ENCODE measurements at places on chromosomes 16 and 17.

GRCh38 chr16:10988164-10988803 lies 43.9 kb downstream of the CLEC16A start:
- no peak for DNase-seq

GRCh38 chr17:79907850-79908249 lies 68.6 kb upstream of the CBX4 start:
- no peak for DNase-seq

- DNase-seq, result peak; percentile 62
Observed at GRCh38 chr17:71460943-71461342, 659.9 kb upstream of the SOX9 start.

DNA sequence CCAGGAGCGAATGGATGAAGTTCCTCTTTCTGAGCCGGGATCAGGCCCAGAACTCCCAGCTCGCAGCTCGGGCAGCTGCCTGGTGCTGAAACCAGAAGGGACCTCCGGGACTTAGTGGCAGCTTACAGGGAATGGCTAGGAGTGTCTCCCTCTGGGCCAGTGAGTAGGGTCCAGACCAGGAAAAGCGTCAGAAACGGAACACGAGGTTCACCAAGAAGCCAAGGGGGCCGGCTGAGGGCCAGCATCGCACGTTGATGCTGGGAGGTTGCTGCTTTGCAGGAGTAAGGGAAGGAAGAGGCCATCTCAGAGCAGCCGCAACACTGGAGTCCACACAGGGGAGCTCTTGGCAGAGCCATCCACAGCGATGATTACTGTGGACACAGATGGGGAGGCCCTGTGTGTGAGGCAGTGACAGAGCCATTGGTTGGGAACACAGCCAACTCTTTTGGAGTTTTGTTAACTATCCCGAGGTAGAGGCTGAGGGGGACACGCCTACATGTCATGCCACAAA lies 74.0 kb upstream of the CREBBP start:
- DNase-seq, result no peak

DNA sequence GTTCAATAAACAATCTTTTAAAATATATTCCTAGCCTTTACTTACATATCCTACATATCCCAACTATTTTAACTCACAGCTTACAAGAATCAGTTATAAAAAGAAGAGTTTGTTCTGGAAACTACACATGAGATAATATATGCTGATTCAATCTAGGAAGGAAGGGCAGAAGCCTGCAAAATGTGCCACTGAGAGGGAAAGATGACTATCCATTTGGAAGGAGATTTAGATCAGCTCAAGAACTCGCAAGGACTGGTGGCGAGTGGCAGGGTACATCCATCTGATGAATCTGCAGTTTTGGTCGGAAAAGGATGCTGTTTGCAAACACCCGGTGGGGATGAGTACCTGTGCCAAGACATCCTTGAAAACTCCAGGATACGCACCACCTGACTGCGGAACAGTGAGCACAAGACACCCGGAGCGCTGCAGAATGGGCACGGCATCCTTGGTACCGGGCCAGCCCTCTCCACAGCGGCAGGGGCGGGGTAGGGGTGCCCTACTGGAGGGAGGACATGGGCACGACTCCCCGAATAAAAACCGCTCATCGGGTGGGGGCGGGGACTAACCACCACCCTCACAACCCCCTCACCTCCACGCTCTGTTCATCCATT lies 723 bp downstream of the TRIM37 start:
- DNase-seq, result peak; percentile 38

DNA sequence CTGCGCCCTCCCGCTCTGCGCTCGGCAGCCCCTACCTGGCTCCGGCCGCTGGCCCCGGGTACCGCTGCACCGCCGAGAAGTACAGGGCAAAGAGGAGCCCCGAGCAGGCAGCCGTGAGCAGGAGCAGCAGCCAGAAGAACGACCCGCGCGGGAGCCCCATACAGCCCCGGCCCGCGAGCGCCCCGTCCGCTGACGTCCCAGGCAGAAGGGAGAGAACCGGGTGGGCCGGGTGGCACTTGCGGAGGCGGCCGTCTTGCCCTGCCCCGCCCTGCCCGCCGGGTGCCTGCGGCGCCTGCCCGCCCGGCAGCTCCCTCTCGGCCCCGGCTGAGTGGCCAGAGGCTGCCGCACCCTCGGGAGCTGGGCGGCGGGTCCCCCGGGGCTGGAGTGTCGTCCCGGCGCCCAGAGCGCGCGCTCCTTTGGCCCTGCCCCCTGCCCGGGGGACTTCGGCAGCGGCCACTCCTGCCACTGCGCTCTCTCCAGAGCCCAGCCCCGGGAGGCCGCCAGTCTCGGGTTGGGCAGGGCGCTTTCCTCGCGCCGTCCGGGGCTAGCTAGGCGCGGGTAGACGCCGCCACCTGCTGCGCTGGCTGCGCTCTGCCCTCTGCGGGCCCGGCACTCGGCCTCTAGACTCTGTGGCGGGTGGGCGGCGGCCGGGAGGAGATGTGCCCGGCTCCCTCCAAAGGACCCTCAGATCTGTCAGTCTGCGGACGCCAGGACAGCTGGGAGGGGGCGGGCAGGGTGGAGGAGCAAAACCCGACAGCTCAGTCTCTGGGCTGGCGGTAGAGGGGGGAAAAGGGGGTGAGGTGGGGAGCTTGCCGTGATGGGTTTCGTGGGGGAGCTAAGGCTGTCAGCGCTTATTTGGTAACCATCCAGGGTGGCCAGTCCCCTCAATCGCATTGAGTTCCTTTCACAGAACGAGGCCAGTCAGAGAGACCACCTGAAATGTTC lies at the start of gene ST6GALNAC2:
ST6GALNAC2 (minus strand) TSS at position 212 of the 945 bp plus-strand sequence; CDS start at position 160, 52 bp downstream.
- DNase-seq, result no peak

- DNase-seq, result no peak
Observed at GRCh38 chr17:64335486-64335885, 55.2 kb downstream of the PECAM1 start.

- DNase-seq, result no peak
Observed at GRCh38 chr17:79116575-79117368, 42.1 kb downstream of the ENGASE start.

DNA sequence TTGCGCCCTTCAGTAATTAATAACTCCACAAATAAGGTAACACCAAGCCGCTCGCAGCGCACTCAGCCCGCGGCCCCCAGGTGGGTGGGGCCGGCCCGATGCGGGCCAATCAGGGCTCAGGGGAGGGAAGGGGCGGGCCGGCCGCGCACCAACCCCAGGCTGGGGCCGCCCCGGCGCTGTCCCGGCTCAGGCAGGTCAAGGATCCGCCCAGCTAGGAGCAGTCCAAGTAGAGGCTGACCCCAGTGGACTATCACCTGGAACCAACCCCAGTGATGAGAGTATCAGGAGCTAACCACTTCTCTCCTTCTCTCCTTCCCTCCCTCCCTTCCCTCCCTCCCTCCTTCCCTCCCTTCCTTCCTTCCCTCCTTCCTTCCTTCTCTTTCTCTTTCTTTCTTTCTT lies 110.8 kb downstream of the C16orf78 start:
- DNase-seq, result no peak

- no peak for DNase-seq
Observed at GRCh38 chr17:65987988-65988387, 203.9 kb downstream of the CEP112 start.

GRCh38 chr17:1170739-1171138 lies 9.0 kb downstream of the ABR start:
- DNase-seq, result no peak

GRCh38 chr16:57366544-57367040 lies 5.7 kb upstream of the CX3CL1 start:
- DNase-seq, result no peak

- DNase-seq, result no peak
Observed at GRCh38 chr17:70121126-70121525, 46.1 kb downstream of the KCNJ16 start.

GRCh38 chr16:46746821-46747776 lies 1.0 kb downstream of the MYLK3 start:
- no peak for DNase-seq

DNA sequence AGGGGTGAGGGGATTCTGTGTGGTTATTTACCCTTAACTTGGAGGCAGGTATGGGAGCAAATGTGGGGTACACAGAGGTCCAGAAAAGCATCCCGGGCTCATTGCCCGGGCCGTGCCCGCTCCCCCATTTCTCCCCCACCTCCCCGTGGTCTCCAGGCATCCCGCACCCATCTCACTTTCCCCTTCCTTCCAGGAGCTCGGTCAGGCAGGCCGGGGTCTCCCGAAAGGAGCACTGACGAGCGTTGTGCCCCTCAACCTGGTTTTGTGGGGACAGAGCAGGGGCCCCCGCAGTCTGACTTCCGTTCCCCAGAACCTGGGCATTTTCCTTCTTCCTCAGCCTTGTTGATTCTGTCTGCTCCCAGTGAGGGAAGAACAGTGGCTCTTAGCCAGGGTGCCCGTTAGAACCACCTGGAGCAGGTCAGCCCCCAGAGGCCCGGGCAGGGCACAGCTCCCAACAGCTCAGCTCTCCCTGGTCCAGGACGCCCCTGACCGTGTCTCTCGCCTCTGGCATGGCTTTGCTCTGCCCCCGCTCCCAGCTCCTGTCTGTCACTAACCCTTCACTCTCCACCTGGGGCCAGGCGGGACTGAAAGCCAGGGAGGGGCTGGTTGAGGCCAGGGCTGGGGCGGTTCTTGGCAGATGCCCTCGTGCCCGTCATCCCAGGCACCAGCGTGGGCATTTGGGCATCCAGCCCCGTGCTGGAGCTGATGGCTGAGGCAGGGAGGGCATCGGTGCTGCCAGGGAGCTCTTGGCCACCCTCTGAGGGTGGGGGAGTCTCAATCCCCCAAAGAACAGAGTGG lies 12.5 kb upstream of the NUDT16L1 start:
- no peak for DNase-seq

DNA sequence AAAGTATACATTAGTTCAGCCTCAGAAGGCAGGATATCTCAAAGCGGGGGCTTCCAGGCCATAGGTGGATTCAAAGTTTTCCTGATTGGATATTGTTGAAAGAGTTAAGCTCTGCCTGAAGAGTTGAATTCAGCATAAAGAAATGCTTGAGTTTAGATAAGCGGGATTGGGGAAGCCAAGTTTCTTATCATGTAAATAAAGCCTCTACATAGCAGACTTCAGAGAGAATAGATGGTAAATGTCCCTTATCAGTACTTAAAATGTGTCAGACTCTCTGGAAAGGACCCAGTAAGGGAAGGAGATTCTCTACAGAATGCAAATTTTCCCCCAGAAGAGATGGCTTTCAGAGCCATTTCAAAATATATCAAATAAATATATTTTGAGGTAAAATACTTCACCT lies 423.5 kb downstream of the SHISA9 start:
- DNase-seq, result no peak

- no peak for DNase-seq
Observed at GRCh38 chr16:57513371-57514102, 22.8 kb downstream of the CCDC102A start.

DNA sequence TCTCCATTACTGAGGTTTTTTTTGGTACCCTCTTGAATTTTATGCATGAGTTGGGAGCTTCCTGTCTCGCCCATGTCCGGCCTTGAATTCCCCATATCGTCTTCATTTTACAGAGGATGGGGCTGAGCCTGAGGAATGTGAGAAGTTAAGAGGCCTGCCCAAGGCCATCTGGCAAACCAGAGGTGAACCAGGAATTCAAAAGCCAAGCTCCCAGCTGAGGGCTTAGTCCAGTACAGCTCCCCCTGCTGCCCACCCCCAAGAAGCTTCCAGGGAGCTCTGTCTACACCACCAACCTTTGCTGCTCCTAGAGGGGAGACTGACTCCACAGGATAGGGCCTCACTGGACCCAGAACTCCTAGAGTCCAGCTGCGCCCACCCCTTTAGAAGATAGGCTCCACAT lies 20.7 kb upstream of the C16orf78 start:
- DNase-seq, result no peak

- DNase-seq, result peak; percentile 24
Observed at GRCh38 chr17:79741751-79742588, 11.2 kb downstream of the ENPP7 start.

- peak; percentile 24 for DNase-seq
Observed at GRCh38 chr17:74201250-74201649, 2.2 kb upstream of the RPL38 start.

DNA sequence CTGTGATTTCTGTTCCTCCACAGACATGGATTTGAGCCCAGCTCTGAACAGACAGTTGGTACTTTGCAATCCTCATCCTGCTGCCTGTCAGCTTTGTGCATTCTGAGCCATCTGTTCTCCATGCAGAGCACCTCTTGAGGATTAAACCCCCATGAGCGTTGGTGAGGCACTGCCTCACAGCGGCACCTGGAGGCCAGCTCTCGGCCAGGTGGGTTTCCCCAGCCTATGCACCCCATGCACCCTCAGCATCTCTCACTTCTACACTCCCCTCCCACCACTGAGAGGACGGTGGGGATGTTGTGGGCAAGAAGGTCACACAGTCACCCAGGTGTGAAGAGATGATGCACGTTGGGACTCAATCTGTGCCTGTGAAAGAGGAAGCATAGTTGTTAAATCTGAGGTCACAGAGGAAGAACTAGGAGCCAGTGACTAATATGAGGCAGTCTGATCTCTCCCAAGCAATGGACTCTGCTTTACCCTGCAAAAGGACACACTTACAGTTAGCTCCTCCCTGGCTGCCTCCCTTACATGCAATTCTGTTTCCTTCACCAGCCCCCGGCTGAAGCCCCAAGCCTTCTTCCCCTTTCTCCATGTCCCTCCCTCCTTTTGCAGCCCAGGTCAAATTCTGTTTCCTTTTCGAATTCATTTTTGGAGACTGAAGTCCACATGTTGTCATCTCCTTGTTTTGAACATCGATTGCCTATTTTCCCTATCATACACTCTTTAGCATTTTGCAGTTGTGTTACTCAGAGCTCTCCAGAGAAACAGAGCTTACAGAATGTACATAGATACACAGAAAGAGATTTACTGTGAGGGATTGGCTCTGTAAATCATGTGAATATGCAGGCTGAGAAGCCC lies 58.5 kb downstream of the HS3ST3B1 start:
- DNase-seq, result no peak

- DNase-seq, result no peak
Observed at GRCh38 chr17:49527927-49528651, 33.0 kb downstream of the NGFR start.

DNA sequence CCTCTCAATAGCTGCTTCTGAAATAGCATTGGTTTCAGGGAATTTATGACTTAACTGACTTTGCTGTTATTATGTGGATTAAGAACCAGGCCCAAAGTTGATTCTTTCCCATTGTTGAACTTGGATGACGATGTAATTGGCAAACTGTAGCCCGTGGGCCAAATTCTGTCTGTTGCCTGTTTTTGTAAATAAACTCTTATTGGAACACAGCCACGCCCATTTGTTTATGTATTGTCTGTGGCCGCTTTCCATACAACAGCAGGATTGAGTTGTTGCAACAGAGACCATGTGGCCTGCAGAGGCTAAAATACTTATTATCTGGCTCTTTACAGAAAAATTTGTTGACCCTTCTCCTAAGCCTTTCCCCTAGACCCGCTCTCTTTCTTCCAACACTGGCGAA lies 31.6 kb downstream of the NTN1 start:
- no peak for DNase-seq

GRCh38 chr17:45411348-45412105 lies 21.1 kb downstream of the ARHGAP27 start:
- no peak for DNase-seq

GRCh38 chr16:17107450-17107849 lies 363.3 kb downstream of the XYLT1 start:
- no peak for DNase-seq

GRCh38 chr17:31857920-31858641 lies 963 bp downstream of the COPRS start:
- DNase-seq, result no peak

GRCh38 chr17:80649200-80649644 lies 104.6 kb downstream of the RPTOR start:
- no peak for DNase-seq

All from NCI-H748 treated with DMSO at 0.1 percent for 48 hours (cell line).